Muscle of leg (tissue), 16 donors: ENCODE measurements at places on chromosomes 16 and 17. TPM values are rescaled to one million over a fixed set of nuclear protein-coding genes. Genes with fewer than 3 reads are reported as not detected.

DNA sequence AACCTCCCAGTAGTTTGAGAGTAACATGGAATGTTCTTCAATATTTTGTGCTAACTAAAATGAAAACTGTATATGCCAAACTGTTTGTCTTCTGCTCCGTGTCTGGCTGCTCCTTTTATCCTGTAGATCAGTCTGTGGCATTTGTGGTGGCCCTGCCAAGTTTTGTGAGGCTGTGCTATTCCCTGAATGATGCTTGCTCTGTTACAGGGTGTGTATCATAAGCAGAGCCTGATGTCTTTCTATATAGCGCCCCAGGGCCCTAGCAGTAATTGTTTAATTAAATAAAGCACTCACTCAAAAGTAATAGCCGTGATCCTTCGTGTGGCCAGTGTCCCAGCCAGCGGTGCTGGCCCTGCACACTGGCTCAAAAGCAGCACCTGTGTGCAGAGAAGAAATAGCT lies 27.8 kb upstream of the NAT9 start:
- DNase-seq, result no peak

- no peak for DNase-seq
These were observed 19.8 kb downstream of the TAF1C start for GRCh38 chr16:84166796-84167695.

DNA sequence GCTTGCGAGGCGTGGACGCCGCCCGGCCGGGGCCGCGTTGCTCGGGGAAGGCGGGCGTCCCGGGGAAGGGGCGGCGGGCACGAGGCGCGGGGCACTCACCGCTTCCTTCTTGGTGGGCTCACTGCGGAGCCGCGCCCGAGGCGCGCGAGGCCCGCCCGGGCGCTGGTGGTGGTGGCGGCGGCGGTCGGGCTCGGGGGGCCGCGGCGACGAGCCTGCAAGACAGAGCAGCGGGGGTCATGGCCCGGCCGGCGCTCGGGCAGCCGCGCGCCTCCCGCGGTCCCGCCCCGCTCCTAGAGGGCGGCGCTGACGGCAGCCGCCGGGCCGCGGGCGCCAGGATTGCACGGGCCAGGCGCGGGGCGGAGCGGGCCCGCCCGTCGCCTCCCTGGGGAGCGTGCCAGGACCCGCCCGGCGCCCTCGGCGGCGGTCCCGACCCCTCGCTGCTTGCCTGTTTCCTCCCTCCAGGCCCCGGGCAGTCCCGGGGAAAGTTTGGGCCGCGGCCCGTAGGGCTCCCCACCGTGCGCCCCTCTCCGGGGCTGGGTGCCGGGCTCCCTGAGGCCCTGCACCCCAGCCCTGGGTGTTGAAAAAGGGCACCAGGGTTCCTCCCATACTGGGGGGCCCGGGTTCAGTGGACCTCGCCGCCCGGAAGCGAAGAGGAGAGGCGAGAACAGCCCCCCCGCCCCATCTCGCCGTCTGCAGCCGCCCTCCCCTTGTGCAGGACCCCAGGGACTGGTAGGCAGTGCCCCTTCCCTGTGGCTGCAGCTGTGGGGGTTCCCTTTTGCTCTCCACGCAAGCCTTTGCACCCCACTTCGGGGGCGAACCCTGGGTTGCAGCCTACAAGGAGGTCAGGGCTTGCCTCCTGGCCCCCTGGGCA lies at the start of gene C16orf74:
C16orf74 (minus strand) TSS at position 270 of the 871 bp plus-strand sequence. CDS start 15,879 bp downstream, outside the sequence.
- peak; percentile 33 for DNase-seq

DNA sequence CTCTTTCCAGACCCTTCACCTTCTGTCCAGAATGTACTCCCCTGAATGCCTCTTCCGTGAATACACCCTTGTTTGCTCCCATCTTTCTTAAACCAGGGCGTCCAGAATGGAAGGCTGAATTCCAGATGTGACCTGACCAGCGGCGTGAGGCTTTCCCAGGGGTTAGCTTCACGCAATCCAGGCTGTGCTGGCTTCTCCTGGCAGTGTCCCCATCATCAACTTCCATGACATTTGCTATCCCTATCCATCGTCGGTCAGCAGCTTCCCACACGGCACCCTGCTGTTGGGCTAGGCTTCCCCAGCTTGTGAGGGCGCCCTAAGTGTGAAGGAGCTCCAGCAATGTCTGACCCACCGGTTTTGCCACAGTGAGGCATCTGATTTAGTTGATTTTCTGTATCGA lies 339.8 kb upstream of the TNRC6C start:
- no peak for DNase-seq

- no peak for DNase-seq
These were observed 52.7 kb downstream of the MYH10 start for GRCh38 chr17:8577868-8578267.

GRCh38 chr17:39603304-39604016 lies 4.3 kb downstream of the NEUROD2 start:
- no peak for DNase-seq

- no peak for DNase-seq
These were observed 71.5 kb upstream of the GSE1 start for GRCh38 chr16:85541619-85541979.

DNA sequence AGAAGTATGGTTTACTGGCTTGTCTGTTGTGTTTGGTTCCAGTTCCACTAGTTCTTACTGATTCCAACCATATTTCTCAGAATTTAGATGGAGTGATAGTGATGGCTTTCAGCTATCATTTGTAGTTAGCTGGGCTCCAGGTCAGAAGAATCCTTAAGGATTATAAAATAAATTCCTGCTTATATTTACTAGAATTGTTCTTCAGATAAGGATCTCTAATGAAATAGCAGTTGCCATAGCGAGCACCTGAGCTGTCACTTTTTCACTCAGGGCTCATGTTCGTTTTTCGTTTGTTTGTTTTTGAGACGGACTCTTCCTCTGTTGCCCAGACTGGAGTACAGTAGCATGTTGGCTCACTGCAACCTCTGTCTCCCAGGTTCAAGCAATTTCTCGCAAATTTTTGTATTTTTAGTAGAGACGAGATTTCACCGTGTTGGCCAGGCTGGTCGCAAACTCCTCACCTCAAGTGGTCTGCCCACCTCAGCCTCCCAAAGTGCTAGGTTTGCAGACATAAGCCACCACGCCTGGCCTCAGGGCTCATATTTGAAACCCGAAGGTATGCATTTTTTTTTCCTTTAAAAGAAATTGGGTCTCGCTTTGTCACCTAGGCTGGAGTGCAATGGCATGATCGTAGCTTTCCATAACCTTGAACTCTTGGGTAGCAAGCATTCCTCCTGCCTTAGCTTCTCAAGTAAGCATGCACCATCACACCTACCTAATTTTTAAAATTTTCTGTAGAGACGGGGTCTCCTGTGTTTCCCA lies 42.9 kb downstream of the PAFAH1B1 start:
- DNase-seq, result no peak

GRCh38 chr17:37650419-37651003 lies 7.3 kb upstream of the DDX52 start:
- peak; percentile 23 for DNase-seq

DNA sequence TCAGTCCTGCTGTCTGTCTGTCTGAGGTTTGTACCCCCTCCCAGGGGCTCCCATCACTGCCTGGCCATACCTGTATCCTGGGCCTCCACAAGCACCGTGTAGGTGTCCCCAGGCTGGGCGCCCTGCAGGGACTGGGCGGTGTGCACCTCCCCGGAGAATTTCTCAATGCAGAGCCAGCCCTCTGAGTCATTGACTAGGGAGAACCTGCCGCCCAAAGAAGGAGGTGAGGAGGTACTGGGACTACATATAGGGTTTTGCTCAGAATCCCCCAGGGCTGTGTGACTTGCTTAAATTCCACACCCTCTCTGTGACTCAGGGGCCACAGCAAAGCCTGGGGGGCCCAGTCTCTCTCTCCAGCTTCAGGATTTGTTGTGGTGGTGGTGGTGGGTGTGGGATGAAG lies 7.6 kb downstream of the CDH16 start:
- DNase-seq, result no peak

- no peak for DNase-seq
These were observed 43.7 kb downstream of the USP22 start for GRCh38 chr17:20999044-20999573.

- no peak for DNase-seq
These were observed 721 bp upstream of the WWOX start for GRCh38 chr16:78098595-78099270.

- DNase-seq, result peak; percentile 51
These were observed 820 bp downstream of the TLCD1 start for GRCh38 chr17:28725166-28725659.

The PDILT gene
- total RNA-seq, result not detected

The KIF2B gene
- not detected for total RNA-seq

The ZNF785 gene
- total RNA-seq, result 9.7 TPM

The IL21R gene
- total RNA-seq, result 0.04 TPM
